Neural progenitor cell (in vitro differentiated cells): ENCODE measurements at places on chromosomes 5 and 9. TPM values are rescaled to one million over a fixed set of nuclear protein-coding genes. Genes with fewer than 3 reads are reported as not detected.

The CFAP157 gene
- 0.31 TPM in 1 of 2 replicates, not detected in the other for total RNA-seq

The CCDC187 gene
- total RNA-seq, result 0.09 TPM in 1 of 2 replicates, not detected in the other

GRCh38 chr5:63960646-63961045, 1.6 kb downstream of the HTR1A start:
- no peak for DNase-seq

DNA sequence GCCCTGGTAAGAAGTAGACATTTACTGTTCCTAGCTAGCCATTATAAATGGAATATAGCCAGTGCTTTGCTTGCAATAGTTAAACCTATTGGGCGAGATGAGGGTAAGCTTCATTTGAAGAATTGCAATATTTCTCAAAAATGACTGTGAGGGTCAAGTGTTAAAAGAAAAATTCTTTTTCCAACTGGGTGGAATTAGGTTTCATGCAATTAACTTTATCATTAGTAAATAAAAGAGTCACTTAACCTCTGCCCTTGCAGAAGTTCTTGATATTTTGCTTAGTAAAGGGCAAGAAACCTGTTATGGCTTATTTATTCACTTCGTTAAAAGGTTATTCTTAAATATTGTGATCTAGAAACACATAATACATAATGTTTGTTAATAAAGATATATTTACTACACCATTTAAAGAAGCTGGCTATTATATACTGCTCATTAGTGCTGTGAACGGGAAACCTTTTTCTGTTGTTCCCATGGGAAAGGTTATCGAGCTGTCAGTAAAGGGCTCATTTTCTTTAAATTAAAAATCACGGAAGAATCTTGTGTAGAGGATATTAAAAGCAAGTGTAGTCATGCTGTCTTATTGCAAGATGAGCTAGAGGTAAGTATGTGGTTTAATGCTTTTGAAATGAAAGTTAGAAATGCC, 370.5 kb downstream of the CSNK1G3 start:
- DNase-seq, result no peak

DNA sequence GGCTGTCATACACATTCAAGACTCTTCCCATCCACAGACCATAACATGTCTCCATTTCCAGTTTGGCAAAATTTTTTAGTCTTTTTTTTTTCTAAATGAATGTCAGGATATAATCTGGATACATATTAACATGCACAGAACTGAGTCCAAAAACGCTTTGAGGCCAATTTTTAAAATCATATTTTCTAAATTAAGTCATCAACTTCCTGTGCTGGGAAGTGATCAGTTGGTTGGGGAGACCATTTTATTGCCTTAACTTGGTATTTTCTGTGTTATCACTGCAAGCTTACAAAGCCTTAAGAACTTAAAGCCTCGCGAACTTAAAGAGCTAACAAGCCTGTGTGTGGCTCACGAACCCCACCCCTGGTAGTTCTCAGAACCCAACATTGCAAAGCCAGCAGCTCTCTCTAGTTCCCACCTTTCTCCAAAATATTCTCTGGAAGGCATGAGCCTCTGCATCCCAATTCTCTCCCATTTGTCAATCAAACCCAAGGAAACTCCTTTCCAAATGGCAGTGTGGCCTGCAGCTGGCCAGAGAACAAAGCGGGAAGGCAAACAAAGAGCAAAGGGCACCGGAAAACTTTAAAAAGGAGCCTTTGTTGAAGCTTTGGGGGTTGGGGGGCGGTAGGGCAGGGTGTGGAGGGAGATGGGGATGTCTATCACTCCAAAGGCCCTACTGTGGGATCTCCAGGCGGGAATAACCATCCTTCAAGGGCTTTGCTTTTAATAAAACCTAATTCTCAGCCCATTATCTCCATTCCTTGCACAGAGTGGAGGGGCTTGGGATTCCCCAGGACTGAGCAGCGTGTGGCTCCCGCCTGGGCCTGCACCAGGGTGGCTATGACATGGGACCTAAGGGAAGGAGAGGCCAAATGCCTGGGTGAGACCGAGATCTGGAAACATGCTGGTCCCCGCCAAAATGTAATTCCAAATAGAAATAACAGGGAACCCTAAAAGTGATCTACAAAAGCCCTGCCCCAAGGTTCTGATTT, 65.0 kb downstream of the ROR2 start:
- peak; percentile 89 for DNase-seq

- no peak for DNase-seq
Observed at GRCh38 chr9:11128156-11128555, 515.4 kb upstream of the PTPRD start.

GRCh38 chr9:37729499-37729898, 24.1 kb upstream of the TRMT10B start:
- no peak for DNase-seq

- no peak for DNase-seq
Observed at GRCh38 chr9:112061152-112061740, 113.9 kb downstream of the SUSD1 start.

DNA sequence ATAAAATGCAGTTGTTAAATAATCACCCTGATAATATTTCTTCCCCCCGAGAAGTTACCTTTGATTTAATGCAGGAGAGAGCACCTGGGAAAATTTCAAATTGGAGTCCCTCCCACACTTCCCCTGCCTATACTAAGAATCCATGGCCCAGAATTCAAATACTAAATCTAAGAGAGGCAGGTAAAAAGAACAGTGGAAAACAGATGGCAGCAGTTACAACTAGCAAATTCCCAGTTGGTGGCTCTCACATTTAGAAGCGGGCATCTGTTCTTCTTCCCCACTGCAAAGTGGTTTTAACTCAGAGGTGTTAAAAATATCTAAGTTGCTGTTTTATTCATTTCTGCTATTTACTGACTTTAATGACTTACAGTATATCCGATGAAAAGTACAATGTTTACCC, 210.4 kb upstream of the ELAVL2 start:
- no peak for DNase-seq

DNA sequence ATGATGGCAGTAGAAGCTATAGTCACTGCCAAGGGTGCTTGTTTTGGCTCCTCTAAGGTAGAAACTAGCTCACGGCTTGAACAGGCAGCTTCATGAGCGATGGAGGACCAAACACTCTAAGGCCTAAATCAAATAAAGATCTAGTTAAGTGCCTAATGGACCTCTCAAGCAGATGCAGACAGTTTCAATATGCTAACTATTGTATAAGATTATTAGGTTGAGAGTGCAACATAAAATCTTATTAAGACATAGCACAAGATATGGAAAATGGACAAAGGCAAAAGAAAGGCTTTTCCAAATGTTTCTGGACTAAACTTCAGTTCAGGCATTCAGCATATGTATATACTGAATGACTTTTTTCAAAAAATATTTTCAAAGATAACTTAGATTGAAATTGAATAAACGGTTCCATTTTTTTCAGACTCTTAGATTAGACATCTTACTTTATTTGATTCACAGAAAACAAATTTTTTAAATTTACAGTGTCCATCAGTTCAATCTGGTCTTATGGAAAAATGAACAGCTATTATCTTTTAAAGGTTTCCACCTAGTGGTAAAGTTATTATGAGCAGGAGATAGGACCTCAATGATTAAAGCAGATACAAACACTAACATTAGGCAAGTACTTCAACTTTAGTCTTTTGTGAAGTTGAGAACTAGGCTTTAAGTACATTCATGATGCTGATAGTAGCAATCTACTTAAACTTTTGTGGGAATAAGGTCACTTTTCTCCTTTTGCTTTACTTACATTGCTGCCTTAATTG, 1167.7 kb downstream of the MAT2B start:
- DNase-seq, result no peak

- peak; percentile 33 for DNase-seq
Observed at GRCh38 chr9:33813712-33814641, 3.0 kb upstream of the UBE2R2 start.

DNA sequence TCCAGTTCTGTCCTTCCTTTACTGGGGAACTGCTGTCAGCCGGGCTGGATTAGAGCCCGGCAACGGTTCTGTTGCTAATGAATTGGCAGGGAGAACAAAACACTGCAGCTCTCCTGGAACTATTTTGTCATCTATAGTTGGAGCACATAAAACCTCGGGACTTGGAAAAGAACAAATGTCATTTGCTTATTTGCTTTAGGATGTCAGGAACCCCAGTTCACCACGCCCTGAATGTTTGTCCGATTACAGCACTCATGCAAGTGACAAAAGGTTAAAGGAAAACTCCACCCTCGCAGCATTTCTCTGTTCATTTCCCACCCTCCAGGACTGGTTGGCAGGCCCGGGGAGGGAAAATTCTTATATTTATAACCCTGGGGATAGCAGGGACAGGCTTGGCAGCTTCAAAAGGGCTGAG, 66.4 kb upstream of the PLPP1 start:
- peak; percentile 57 for DNase-seq

- DNase-seq, result no peak
Observed at GRCh38 chr5:40555886-40556285, 123.8 kb upstream of the PTGER4 start.

GRCh38 chr9:20364959-20365358, 257.3 kb downstream of the MLLT3 start:
- peak; percentile 32 for DNase-seq

- no peak for DNase-seq
Observed at GRCh38 chr9:127862075-127863011, 7.9 kb upstream of the ENG start.

DNA sequence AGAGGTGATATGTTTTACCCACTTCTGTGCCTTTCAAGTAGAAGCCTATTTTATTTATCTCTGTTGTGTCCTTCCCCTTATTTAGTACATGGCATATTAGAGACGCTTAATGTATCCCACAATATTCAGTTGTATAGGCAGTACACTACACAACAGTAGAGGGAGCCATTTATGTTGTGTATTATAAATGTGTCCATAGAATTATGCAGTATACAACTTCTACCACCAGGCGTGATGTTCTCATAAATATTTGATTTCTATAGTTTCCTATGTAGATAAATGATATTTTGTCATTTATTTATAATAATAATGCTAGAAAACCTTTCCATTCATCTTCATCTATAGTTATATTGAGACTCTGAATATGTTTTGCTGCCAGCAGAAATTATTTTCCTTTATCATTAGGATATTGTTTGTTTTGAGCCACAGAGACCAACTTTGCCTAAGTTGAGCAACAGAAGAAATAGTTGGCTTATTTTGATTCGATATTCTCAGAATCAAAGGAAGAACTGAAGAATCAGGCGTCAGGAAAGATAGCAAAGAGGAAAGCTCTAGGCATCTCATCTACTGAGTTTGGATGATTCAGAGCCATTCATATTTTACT, 81.7 kb downstream of the ADAMTS19 start:
- DNase-seq, result no peak

- DNase-seq, result no peak
Observed at GRCh38 chr9:113578882-113579282, 115.4 kb downstream of the RGS3 start.

- DNase-seq, result no peak
Observed at GRCh38 chr5:135391869-135392255, 7.2 kb downstream of the MACROH2A1 start.

DNA sequence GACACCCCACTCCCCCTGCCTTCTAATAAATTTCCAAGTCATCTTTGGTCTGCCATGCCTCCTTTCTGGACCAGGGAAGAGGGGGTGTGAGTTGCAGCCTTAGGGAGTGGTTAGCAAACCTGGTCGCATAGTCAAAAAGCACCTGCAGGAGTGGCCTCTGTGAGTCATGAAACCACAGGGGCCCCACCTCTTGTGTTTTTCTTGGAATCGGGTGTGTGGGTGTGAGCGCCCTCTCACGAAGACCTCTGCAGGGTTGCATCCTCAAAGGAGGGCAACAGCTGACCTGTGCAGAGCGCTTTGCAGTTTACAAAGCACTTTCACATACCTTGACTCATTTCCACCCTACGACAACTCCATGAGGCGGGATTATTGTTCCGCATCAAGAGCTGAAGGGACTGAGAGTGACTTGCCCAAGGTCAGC, 36.8 kb upstream of the TEX48 start:
- DNase-seq, result no peak

DNA sequence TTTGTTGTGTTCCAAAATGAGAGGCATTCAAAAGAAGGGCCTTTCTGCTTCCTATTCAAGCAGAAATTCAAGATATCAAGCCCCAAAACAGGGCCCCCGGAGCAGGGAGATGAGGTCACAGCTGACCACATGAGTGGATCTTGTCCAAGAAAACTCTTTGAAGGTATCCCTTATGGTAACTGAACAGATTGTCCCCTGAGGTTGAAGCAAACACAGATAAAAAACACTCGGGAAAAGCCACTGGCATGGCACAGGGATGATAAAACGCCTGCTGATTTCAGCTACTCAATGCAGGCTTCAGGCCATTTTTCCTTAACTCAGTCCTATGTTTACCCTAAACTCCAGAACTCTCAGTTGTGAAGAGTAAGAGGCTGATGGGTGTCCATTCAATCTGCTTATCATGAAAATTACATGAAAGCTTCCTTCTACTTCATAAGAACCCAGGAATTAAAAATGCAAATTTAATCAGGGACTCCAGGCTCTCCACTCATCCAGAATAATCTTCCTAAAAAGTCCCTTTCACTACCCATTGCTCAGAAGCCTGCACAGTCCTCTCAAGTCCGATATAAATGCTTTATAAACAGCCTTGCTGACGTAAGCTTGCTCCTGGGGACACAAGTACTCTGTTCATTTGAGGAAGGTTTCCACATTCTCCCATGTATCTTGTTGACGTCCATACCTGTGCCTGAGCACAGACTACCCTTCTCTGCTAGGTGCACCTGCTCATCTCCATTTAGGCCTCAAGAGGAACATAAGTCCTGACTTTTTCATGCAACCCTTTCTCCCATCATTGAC, 35.9 kb upstream of the SLC1A3 start:
- DNase-seq, result no peak
